Body of pancreas (tissue), 4 donors: ENCODE measurements at places on chromosomes 3 and 15.

- DNase-seq, result no peak
Observed at GRCh38 chr3:123149525-123149924, 52.2 kb upstream of the SEC22A start.

DNA sequence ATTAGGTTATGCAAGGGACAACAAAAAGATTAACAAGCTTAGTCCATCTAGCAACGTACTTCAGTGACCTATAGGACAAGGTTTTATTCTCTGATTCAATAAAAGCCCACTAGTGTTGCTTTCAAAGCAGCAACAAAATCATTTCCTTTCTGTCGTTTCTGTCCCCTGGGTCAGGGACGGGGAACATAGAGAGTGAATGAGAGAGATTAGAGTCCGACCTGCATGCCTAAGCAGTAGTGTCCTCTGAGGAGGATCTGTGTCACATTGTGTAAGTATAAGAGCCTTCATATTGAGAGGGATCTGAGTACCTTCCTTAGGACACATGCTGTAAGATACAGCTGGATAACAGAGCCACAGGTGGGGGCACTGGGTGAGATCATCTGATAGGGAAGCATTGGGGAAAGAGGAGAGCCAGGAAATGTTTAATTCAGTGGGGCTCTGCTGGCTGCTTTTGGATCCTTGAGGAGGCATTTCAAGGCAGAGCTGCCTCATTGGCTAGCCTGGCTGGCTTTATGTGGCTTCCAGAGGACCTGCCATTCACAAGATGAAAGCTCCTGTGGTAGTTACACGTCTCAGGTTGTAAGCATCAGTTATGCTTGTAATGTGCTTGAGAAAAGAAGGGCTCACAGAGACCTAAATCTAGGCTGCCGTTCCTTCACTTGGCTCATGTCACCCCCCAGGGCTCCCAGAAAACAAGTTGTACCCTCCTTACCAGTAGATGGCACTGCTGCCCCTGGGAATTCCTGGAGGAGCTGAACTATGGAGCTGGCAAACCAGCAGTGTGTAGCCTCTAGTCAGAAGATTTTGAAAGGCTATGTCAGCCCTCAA, 2.7 kb downstream of the TMEM108 start:
- DNase-seq, result peak; percentile 77

GRCh38 chr15:63332367-63333124, 49.1 kb downstream of the CA12 start:
- no peak for DNase-seq

GRCh38 chr3:149806171-149806778, 6.7 kb upstream of the RNF13 start:
- no peak for DNase-seq

GRCh38 chr3:69235882-69236281, 113.5 kb upstream of the LMOD3 start:
- no peak for DNase-seq

DNA sequence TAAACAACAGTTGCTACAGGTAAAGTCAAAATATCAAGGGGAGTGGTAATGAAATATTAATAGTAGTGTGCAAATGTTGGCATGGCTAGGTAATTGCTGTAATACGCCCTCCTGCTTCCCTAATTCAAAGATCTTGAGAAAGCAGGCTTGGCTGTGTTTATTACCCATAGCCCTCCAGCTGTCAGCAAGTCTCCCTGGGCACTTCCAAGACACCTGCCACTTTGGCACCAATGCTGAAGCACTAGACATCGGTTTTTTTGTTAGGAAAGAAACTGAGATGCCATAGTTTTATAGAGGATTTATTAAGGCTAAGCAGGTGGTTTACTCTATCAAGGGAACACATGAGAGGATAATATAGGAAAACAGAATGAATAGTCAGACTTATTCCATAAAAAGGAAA, 64.4 kb downstream of the P2RY1 start:
- DNase-seq, result no peak

DNA sequence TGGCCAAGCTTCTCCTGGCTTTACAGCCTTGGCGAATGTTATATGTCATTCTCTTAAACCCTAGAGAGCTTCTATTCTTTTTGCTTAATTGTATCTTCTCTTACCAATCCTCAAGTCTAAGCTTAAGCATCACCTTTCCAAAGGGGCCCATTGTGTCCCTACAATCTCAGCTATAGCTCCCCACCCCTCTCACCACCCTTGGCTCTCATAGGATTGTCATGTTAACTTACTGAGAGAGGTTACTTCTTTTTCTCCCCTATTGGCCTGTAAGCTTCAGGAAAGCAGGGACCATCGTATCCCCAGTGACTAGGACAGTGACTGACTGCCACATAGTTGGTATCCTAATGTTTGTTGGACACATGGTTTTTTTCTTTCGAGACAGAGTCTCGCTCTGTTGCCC, 43.3 kb upstream of the LMOD3 start:
- DNase-seq, result no peak

GRCh38 chr15:91974321-91974720, 120.8 kb downstream of the SLCO3A1 start:
- DNase-seq, result no peak

DNA sequence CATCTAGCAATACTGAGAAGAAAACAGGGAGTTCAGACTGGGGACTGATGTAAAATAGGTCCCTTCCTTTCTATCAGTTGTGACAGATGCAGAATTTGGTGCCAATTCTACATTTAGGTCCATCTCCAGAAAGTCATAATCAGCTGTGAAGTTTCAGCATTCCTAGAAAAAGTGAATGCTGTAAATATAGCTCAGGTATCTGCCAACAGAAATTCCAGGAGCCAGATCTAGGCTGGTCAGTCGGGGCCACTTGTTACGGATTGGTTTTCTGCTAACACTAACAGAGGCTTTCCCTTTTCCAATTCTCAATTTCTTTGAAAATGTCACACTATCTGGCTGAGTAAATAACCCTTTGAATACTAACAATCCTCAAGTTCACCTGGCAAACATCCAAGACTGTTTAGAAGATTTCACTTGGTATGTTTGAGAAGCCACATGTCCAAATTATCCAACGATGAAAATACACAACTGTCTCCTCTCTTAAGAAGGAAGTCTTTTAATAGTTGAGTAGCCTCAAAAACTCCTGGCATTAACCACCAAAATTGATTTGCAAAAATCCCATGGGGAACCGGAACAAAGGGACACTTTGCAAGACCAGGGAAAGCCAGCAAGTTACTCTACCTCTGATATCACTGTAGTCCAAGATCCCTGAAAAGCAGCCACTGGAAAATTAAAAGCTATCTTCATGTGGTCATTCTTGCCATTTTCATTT, 222.3 kb downstream of the ZMAT3 start:
- DNase-seq, result no peak

DNA sequence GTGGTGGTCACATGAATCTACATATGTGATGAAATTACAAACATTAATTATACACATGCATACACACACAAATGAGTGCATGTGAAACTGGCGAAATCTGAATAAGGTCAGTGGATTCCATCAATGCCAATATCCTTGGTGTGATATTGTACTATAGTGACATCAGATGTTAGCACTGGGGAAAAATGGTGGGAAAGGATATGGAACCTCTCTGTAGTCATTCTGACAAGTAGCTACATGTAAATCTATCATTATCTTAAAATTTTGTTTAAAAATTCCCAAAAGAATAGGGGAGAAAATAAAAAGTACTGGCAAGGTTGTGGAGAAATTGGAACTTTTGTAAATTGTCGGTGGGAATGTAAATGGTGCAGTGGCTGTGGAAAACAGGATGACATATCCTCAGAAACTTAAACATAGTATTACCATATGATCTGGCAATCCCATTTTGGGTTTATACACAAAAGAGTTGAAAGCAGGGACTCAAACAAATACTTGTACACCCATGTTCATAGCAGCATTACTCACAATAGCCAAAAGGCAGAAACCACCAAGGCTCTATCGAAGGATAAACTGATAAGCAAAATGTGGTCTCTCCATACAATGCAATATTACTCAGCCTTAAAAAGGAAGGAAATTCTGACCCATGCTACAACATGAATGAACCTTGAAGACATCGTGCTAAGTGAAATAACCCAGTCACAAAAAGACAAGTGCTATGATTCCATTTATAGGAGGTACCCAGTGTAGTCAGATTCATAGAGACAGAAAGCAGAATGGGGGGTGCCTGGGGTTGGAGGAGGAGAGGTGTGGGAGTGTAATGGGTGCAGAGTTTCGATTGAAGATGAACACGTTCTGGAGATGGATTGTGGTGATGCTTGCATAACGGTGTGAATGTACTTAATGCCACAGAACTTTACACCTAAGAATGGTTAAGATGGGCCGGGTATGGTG, 25.3 kb upstream of the HRH1 start:
- DNase-seq, result no peak

- DNase-seq, result no peak
Observed at GRCh38 chr3:96994988-96995387, 180.6 kb downstream of the EPHA6 start.
